ENCODE measurements at places on chromosomes 3 and 15. TPM values are rescaled to one million over a fixed set of nuclear protein-coding genes. Genes with fewer than 3 reads are reported as not detected.

GRCh38 chr15:73052653-73053397, 562 bp downstream of the NEO1 start:
- peak; percentile 56 for DNase-seq

CCR2 gene
- 0.57 TPM for polyA plus RNA-seq

GRCh38 chr15:49589030-49589429, 31.6 kb downstream of the FAM227B start:
- DNase-seq, result no peak

GRCh38 chr3:105399611-105400010, 32.9 kb downstream of the ALCAM start:
- DNase-seq, result no peak

- DNase-seq, result no peak
Measured at GRCh38 chr15:60626051-60626450, 147.1 kb upstream of the ICE2 start.

DNA sequence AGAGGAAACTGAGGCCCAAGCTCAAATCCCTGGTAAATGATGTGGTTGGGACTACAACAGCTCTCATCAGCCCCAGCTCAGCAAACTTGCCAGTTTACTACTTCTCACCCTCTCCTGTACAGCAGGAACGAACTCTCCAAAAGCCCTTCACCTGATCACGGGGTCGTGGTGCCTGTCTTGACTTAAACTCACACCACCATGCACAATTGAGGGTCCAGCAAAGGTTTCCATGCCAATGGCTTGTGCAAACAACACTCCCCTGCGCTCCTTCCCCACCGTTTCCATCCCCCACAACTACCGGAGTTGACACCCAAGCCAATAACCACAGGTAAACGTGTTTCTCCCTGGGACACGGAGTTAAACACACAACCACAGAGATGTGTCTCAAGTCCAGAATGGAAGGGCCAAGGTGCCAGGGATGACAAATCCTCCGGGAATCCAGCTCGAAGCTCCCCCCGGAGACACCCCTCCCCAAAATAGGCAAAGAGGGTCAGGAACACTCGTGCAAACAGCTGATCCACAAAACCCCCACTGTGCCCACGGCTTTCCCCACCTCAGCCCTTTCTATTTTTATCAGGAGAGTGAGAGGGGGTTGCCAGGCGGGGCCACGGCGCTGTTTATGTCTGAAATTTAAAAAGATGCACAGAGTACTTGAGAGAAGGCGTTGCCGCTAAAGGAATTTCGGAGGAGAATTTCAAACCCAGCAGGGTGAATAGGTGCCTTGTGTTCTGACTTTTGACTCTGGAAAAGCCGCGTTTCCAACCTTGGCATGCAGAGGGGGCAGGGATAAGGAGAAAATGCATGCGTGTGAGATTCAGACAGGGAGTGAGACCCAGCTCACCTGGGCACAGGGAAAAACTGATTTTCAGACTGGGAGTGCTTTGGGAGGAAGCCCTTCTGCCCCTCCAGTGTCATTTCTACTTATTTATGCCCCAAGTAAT, 10.6 kb upstream of the ACAN start:
- DNase-seq, result no peak

C3orf62 gene
- polyA plus RNA-seq, result 14.7 TPM

OR5H14 gene
- 0.01 TPM for polyA plus RNA-seq

GRCh38 chr3:107861422-107861821, 229.4 kb downstream of the CD47 start:
- DNase-seq, result no peak

DNA sequence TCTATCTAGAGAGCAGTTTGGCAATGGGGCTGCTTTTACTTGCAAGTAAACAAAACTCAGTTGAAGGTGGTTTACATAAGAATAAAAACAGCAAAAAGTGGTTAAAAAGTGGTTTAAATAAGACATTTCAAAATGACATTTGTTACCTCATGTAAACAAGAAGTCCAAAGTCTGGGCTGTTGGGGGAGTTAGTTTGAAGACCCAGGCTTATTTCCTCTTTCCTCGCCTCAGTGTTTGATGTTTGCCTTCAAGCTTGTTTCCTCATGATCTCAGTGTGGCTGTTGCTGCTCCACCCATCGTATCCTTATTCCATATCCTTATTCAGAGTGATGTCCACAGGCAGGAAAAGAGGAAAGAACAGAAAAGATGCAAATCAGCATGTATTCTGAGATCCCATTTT, 15.2 kb downstream of the CGNL1 start:
- DNase-seq, result no peak

DNA sequence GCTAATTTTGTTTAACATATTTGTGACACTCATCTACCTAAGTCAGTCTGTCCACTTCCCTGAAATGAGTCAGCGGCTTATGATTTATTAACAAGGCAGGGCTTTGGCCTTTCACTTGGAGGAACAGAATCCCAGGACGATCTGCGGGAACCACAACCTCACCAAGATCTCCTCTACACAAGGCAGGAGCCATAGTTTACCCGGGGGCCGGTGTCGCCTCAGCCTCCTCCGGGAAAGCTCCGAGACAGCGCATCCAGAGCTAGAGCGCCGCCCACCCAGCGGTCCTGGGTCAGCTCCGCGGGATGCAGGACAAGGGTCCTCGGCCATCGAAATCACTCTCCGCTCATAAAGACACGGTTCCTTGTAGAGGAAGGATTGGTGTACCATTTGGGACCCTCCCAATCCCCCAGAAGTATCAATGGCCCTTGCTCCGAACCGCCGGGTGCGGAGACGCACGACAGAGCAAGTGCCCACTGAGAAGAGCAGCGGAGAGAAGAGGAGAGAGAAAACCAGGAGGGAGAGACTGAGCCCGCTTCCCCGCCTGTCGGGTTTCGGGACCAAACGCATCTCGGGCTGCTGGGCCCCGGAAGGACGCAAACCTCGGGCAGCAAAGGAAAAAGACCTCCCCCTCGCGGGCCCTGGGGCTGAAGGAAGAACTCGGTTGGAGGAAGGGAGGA, 13.1 kb upstream of the ALCAM start:
- DNase-seq, result no peak

C3orf85 gene
- polyA plus RNA-seq, result 14.5 TPM

GPR27 gene
- 7.2 TPM for polyA plus RNA-seq

DNA sequence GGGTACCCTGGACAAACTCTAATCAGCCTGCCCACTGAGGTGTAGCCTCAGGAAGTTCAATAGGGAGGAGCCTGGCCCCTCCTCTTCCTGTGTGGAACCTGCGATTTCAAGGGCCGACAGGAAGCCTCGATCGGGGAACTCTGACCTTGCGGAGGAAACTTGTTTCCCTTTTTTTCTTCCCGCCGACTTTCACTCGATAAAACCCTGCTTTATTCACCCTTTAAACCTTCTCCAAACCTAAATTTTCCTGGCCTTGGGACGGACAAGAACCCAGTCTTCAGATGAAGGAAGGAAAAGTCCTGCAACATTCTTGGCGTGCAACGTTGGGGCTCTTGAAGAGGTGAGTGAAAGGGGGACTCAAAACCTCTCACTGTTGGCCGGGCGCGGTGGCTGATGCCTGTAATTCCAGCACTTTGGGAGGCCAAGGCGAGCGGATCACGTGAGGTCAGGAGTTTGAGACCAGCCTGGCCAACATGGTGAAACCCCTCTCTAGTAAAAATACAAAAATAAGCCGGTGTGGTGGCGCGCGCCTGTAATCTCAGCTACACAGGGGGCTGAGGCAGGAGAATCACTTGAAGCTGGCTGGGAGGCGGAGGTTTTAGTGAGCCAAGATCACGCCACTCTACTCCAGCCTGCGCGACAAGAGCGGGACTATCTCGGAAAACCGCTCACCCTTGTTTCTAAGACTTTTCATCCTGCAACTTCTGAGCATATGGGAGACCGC, 208.2 kb downstream of the ZNF385D start:
- no peak for DNase-seq

PLA2G4B gene
- 8.5 TPM for polyA plus RNA-seq

DNA sequence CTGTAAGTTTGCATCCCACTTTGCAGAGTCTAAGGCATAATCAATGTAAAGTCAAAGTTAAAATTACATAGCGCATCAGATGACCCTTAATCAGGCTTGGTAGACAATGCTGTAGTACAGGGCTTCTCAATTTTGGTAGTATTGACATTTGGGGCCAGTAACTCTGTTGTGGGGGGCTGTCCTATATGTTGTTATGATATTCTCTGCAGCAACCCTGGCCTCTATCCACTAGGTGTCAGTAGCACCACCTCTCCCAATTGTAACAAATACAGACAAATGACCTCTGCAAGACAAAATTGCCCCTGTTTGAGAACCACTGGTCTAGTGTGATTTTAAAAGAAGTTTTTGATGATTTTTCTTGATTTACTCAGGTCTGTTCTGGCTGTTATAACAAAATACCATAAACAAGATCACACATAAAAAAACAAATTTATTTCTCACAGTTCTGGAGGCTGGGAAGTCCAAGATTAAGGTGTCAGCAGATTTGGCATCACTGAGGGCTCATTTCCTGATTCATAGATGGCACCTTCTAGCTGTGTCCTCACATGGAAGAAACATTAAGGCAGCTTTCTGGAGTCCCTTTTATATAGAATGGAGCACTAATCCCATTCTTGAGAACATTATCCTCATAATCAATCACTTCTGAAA, 37.6 kb upstream of the SLC9A9 start:
- no peak for DNase-seq

AGBL1 gene
- polyA plus RNA-seq, result not detected

DNA sequence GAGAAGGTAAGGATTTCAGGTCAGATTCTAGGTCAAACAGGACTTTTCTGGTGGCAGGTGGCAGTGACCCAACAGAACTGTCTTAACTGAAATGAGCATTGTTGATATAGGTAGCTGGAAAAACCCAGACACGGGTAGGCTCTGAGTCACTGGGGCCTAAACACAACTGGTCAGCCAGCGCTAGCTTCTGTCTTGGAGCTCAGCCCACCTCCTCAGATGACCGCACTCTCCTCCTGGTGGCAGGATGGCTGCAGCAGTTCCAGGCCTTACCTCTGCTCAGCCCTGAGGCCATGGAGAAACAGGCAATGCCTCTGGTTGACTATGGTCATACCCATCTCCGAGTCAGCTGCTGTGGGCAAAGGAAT, 61.1 kb upstream of the GATA2 start:
- no peak for DNase-seq

GRCh38 chr3:67329358-67329757, 325.1 kb downstream of the SUCLG2 start:
- DNase-seq, result no peak

- DNase-seq, result peak; percentile 48
Measured at GRCh38 chr3:127959873-127960272, 44.8 kb downstream of the KBTBD12 start.

C3orf22 gene
- polyA plus RNA-seq, result not detected

- DNase-seq, result no peak
Measured at GRCh38 chr15:74746389-74746788, 2.3 kb upstream of the CYP1A2 start.

GNAT1 gene
- polyA plus RNA-seq, result not detected

- no peak for DNase-seq
Measured at GRCh38 chr15:76533995-76534394, 197.4 kb downstream of the ISL2 start.

DNA sequence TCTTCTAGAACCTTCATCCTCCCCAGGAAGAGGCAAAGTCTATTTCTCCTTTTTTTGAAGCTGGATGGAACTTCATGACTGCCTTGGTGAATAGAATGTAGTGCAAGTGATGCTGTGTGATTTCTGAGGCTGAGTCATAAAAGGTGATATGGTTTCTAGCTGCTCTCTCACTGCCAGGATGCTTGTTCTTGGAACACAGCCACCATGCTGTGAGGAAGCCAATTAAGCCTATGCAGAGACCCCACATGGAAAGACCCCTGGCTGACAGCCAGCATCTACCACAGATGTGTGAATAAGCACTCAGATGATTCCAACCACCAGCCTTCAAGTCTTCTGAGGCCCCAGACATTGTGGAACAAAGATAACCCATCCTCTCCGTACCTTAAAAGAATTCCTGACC, 57.0 kb downstream of the ISL2 start:
- no peak for DNase-seq

- DNase-seq, result no peak
Measured at GRCh38 chr3:135161425-135161824, 366.4 kb downstream of the EPHB1 start.

DNA sequence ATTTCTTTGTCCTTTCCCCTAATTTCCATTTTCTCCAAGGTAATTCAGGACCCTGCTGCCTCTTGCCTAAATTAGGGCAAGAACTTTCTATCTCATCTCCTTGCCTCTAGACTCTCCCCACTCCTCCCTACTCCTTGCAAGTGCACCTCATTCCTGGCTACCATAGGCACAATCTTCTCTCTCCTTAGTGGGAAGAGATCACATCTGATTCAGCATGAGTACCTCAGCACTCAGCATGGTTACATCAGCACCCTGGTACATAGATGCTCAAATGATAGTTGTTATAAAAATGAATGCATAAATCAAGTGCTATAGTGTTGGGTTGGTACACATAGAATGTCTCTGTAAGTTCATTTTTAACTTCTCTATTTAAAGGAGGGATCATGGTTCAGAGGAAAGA, 313.4 kb upstream of the RASGRP1 start:
- DNase-seq, result no peak

SMAD6 gene
- 28.1 TPM for polyA plus RNA-seq

GRCh38 chr3:122299872-122300460, 25.1 kb upstream of the CSTA start:
- DNase-seq, result no peak

- no peak for DNase-seq
Measured at GRCh38 chr3:52055537-52056351, 627 bp downstream of the DUSP7 start.

- DNase-seq, result no peak
Measured at GRCh38 chr15:58288592-58288991, 143.2 kb upstream of the LIPC start.

DNA sequence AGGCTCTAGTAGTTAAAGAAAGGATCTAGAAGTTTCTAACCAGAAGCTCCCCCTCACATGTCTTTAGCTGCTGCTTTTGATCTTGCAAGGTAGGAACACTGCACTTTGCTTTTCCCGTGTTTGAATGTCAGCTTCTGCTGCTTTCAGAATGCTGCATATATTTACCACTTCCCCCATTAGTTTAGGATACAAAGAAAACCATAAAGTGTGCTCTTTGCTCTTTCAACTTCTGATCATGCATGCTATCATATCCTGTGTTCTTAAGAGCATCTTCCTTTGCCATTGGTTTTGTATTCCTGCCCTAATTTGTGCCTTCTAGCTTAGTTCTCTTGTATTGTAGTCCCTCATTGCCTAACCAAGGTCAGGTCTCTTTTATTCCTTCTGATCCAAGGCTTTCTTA, 43.3 kb downstream of the ZNF609 start:
- no peak for DNase-seq

GRCh38 chr3:123483146-123483545, 34.3 kb upstream of the ADCY5 start:
- DNase-seq, result no peak

RGMA gene
- 7.2 TPM for polyA plus RNA-seq

DNA sequence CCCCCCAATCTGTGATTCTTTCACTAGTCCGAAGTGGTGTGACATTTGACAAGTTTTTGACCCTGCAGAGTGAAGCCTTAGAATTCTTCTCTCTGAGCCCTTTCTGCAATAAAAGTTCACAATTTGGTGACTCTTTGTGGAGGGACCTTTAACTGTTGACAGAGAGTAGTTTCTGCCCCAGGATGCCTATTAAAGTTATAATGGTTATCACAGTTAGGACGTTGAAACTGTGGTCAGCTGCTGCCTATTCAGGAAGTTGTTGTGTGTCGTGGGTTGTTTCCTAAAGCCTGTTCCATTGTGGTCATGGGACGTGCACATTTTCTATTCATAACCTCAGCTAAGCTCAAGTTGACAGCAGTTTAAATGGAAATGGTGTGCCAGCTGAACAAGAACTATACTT, 274.5 kb downstream of the NEK10 start:
- DNase-seq, result no peak

ILDR1 gene
- 8.9 TPM for polyA plus RNA-seq
